ENCODE measurements at places on chromosomes 7 and 10.

DNA sequence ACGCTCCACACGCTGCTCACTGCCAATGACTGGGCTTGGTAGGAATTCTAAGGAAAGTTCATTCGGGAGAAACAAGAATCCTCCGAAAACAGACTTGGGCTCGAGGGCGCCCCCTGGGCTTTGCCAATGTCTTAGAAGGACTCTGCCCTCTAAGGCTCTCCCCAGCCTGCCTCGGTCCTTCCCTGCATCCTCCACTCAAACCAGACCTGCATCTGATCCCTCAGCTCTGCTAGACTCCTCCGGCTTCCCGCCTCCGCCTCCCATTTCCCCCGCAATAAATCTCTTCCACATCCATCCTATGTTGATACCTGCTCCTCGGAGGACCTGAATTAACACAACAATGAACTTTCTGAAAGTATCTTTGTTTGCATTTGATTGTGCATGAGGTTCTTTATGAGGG, 177.6 kb downstream of the PLPP4 start:
- no peak overlapping the region for H3K27ac ChIP-seq
- H3K4me3 ChIP-seq, result no peak overlapping the region
- H3K4me1 ChIP-seq, result no peaks in the 10 kb centered on the region
- no peaks in the 10 kb centered on the region for H3K36me3 ChIP-seq

- no peak overlapping the region for H3K27ac ChIP-seq
- peaks cover 26% of the 10 kb centered on the region for H3K4me1 ChIP-seq
- no peaks in the 10 kb centered on the region for H3K27me3 ChIP-seq
- no peak overlapping the region for H3K4me3 ChIP-seq
These were observed 371.6 kb downstream of the RPS24 start for GRCh38 chr10:78405231-78405630.

- no peak for DNase-seq
- no peak overlapping the region for H3K4me3 ChIP-seq
- H3K27ac ChIP-seq, result no peak overlapping the region
- no peaks in the 10 kb centered on the region for H3K4me1 ChIP-seq
These were observed 40.9 kb downstream of the ACSM6 start for GRCh38 chr10:95234951-95235350.

DNA sequence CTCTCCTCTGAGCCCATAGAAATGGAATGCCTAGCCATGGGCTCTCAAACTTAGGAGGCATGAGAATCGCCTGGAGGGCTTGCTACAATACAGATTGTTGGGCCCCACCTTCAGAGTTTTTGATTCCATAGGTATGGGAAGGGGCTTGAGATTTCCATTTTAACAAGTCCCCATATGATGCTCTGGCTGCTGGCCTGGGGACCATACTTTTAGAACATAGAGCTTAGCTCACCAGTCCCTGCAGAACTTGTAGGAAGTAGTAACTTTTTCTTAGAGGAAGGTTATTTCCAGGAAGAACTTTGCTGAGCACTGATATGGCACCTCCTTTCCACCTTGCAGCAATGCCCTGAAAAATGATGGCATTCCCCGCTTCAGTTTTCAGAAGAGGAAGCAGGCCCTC, 177.0 kb upstream of the ZMIZ1 start:
- H3K4me3 ChIP-seq, result no peak overlapping the region
- H3K36me3 ChIP-seq, result no peaks in the 10 kb centered on the region
- no peak overlapping the region for H3K27ac ChIP-seq
- DNase-seq, result no peak

- no peak overlapping the region for H3K4me3 ChIP-seq
- no peak for DNase-seq
- no peaks in the 10 kb centered on the region for H3K4me1 ChIP-seq
- H3K36me3 ChIP-seq, result no peaks in the 10 kb centered on the region
These were observed 4.7 kb upstream of the TMEM72 start for GRCh38 chr10:44906486-44906885.

DNA sequence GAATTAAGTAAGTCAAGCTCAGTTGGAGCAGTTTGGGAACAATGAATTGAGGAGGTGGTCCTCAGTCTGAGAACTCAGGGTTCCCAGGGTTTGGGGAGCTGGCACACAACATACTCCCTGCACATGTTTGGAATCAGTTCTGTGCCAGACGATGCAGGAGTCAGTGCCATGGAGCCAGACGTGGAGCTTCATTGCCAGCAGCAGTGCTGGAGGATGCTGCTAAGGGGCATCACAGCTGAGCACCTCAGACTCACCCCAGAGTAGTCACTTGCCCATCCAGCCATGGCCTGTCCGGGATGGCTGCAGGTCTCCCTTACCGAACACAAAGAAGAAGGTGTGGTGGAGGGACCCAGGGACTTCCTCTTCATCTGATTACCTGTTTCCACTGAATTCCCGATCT, 7.9 kb downstream of the GIMAP5 start:
- no peaks in the 10 kb centered on the region for H3K4me1 ChIP-seq
- H3K27me3 ChIP-seq, result no peaks in the 10 kb centered on the region
- no peak for DNase-seq
- no peaks in the 10 kb centered on the region for H3K36me3 ChIP-seq
- H3K4me3 ChIP-seq, result no peak overlapping the region
- H3K27ac ChIP-seq, result no peak overlapping the region

- H3K36me3 ChIP-seq, result no peaks in the 10 kb centered on the region
- DNase-seq, result no peak
- no peak overlapping the region for H3K4me3 ChIP-seq
These were observed 244.6 kb upstream of the MGMT start for GRCh38 chr10:129222436-129222835.

- H3K27me3 ChIP-seq, result no peaks in the 10 kb centered on the region
- no peak for DNase-seq
- no peaks in the 10 kb centered on the region for H3K4me1 ChIP-seq
- no peak overlapping the region for H3K4me3 ChIP-seq
- no peaks in the 10 kb centered on the region for H3K36me3 ChIP-seq
These were observed 57.6 kb downstream of the LRGUK start for GRCh38 chr7:134184767-134185166.

DNA sequence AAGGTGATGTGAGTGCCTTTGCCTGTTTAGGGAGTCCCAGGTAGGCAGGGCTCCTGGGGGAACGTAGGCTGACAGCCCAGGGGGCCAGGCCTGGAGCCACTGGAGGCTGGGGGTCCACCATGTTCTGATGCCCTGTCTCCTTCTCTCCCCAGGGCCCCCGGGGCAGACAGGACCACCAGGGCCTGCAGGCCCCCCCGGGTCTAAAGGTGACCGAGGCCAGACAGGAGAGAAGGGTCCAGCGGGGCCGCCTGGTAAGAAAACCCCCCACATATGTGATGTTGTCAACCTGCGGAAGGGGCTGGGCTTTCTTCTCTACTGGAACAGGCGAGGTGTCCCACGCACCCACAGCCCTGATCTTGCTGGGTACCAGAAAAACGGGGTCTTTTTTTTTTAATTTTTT, 85.2 kb downstream of the MYL10 start:
- H3K36me3 ChIP-seq, result no peaks in the 10 kb centered on the region
- no peaks in the 10 kb centered on the region for H3K27me3 ChIP-seq
- DNase-seq, result no peak
- H3K27ac ChIP-seq, result no peak overlapping the region

GRCh38 chr7:9603291-9603690, 1169.9 kb downstream of the NXPH1 start:
- DNase-seq, result no peak
- no peaks in the 10 kb centered on the region for H3K36me3 ChIP-seq
- no peak overlapping the region for H3K4me3 ChIP-seq
- H3K4me1 ChIP-seq, result no peaks in the 10 kb centered on the region

- H3K4me1 ChIP-seq, result no peaks in the 10 kb centered on the region
- H3K4me3 ChIP-seq, result no peak overlapping the region
- no peaks in the 10 kb centered on the region for H3K27me3 ChIP-seq
- H3K36me3 ChIP-seq, result no peaks in the 10 kb centered on the region
- DNase-seq, result no peak
- H3K27ac ChIP-seq, result no peak overlapping the region
These were observed 99.0 kb downstream of the PLPP4 start for GRCh38 chr10:120555842-120556532.

DNA sequence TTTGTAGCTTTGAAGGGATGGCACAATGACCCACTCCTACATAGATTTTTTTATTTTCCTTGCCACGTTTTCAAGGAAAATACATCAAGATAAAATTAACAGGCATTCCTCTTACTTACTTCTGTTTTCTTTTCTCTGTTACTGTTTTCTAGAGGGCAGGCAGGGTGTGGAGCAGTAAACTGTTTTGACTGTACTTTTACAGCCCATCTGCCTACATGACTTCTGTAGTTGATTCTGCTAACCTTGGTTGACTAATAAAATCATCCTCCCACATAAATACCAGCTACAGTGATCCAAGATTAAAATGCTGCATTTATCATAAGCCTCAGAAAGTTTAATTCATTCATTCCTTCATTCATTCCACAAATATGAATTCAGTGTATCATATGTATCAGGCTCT, 158.5 kb downstream of the TRIL start:
- H3K27ac ChIP-seq, result no peak overlapping the region
- H3K4me1 ChIP-seq, result no peaks in the 10 kb centered on the region
- no peak for DNase-seq
- no peak overlapping the region for H3K4me3 ChIP-seq
- H3K27me3 ChIP-seq, result no peaks in the 10 kb centered on the region

DNA sequence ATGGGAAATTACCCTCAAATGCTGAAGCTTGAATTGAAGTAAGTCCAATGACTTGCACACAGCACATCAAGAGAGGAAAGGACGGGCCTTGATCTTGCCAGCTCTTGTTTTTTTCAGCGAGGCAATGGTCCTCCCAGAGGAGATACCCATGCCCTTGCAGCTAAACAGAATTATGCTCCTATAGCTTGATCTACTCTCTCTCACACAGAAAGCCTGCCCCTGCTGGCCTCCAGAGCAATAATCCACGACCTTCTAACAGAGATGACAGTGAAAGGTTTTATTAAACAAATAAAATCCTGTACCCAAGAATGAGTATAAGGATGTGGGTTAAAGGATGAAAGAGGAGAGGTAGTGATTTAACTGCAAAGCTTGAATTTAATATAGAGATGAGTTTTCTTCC, 268.0 kb downstream of the ADRA2A start:
- no peaks in the 10 kb centered on the region for H3K4me1 ChIP-seq
- no peaks in the 10 kb centered on the region for H3K27me3 ChIP-seq
- H3K4me3 ChIP-seq, result no peak overlapping the region
- no peaks in the 10 kb centered on the region for H3K36me3 ChIP-seq
- no peak for DNase-seq

- H3K27me3 ChIP-seq, result no peaks in the 10 kb centered on the region
- no peak overlapping the region for H3K27ac ChIP-seq
- H3K36me3 ChIP-seq, result no peaks in the 10 kb centered on the region
- no peak overlapping the region for H3K4me3 ChIP-seq
- no peaks in the 10 kb centered on the region for H3K4me1 ChIP-seq
These were observed 57.0 kb downstream of the TBC1D12 start for GRCh38 chr10:94459385-94459784.

DNA sequence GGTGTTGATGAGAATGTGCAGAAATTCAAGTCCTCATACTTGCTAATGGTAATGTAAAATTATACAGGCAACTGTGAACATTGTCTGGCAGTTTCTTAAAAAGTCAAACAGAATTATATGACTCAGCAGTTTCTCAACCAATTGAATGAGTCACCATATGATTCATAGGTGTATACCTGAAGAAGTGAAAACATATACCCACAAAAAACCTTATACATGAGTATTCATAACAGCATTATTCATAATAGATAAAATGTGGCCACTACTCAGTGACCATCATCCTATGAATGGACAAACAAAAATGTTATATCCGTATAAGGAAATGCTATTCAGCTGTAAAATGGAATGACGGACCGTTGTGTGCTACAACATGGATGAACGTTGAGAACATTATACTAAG, 253.5 kb downstream of the MALRD1 start:
- H3K27ac ChIP-seq, result no peak overlapping the region
- H3K4me1 ChIP-seq, result no peaks in the 10 kb centered on the region
- H3K27me3 ChIP-seq, result no peaks in the 10 kb centered on the region
- no peaks in the 10 kb centered on the region for H3K36me3 ChIP-seq
- no peak overlapping the region for H3K4me3 ChIP-seq

DNA sequence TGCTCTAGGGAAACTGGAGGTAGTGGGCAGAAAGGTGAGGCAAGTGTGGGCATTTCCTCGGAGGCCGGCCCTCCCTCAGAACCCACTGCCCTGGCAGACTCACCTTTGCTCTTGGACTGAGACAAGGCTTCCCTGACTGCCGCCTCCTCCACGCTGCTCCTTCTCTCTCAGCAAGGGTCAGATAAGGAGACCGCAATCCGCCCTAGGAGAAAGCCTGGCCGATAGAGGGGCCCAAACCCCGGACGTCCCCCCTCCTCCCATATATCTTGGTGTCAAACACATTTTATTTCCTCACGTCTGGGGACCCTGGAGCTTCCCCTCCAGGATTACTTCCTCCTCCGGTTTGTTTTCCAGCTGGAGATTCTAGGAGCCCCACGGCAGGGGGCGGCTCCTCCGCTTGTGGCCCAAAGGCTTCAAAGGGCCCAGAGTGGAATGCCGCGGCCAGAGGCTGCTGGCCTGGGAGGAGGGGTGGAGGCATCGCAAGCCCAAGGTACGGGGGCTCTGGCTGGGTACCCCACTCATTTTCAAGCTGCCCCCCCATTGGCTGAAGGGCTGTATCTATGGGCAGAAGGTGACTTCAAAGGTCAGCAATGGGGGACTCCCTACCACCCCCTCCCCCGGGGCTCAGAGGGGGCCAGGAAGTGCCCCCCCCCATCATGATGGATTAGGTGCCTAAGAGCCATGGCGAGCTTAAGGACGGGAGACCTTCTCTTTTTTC, 31.7 kb upstream of the LBX1 start:
- no peaks in the 10 kb centered on the region for H3K4me1 ChIP-seq
- H3K4me3 ChIP-seq, result no peak overlapping the region
- no peak overlapping the region for H3K27ac ChIP-seq
- no peak for DNase-seq

- no peak within 1 kb of the TSS for H3K27ac ChIP-seq
- no peak within 1 kb of the TSS for H3K4me3 ChIP-seq
- H3K36me3 ChIP-seq, result no peaks in the 10 kb centered on the region
- H3K4me1 ChIP-seq, result no peaks in the 10 kb centered on the region
These were observed at the start of gene NEUROD6 for GRCh38 chr7:31340603-31341002. Gene NEUROD6, minus strand, starts transcription at chr7:31340726. Its CDS starts 1,458 bp downstream, at chr7:31339268.

DNA sequence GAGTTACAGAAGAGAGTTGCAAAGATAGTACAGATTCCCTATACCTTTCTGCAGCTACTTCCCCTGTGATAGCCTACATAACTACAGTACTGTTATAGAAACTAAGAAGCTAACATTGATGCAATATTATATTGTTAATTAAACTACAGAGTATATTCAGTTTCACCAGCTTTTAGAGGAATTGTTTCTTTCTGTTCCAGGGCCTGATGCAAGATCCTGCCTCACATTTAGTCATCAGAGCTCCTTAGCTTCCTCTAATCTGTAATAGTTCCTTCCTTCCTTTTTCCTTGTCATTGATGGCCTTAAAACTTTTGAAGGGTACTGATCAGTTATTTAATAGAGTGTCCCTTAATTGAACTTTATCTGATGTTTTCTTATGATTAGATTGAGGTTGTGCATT, 56.8 kb downstream of the SDHAF3 start:
- H3K36me3 ChIP-seq, result no peaks in the 10 kb centered on the region
- no peaks in the 10 kb centered on the region for H3K4me1 ChIP-seq
- H3K27ac ChIP-seq, result no peak overlapping the region
